A549 treated with CORT108297 at 1 μM for 4 hours (cell line): ENCODE measurements at places on chromosomes 16 and 17. TPM values are rescaled to one million over a fixed set of nuclear protein-coding genes. Genes with fewer than 3 reads are reported as not detected.

The TBC1D3B gene
- 2.4 to 5.3 TPM (median 2.9 TPM) in 5 replicates for total RNA-seq

The ZG16 gene
- total RNA-seq: not detected in 5 replicates

The TMIGD1 gene
- total RNA-seq: not detected in 5 replicates

The COA3 gene
- total RNA-seq: 123 to 146 TPM (median 132 TPM) in 5 replicates

The TNP2 gene
- total RNA-seq: not detected in 5 replicates

The FOXL1 gene
- total RNA-seq: 0.66 to 1.9 TPM (median 1.2 TPM) in 5 replicates

The CD300LF gene
- total RNA-seq: not detected in 5 replicates

The GDPD3 gene
- 1.2 to 3.0 TPM (median 1.8 TPM) in 5 replicates for total RNA-seq

The MXRA7 gene
- total RNA-seq: 58.7 to 67.8 TPM (median 65.0 TPM) in 5 replicates

The FMNL1 gene
- 36.8 to 42.9 TPM (median 38.4 TPM) in 5 replicates for total RNA-seq

The STAT5A gene
- total RNA-seq: 3.8 to 6.8 TPM (median 5.8 TPM) in 5 replicates

The CCDC92B gene
- 0.13 to 0.31 TPM (median 0.15 TPM) in 5 replicates for total RNA-seq

The DNAI2 gene
- 0.06 to 0.09 TPM in 2 of 5 replicates, not detected in the others for total RNA-seq

The ATP2C2 gene
- 0.04 to 0.10 TPM (median 0.07 TPM) in 4 of 5 replicates, not detected in the other for total RNA-seq

The TPPP3 gene
- total RNA-seq: 8.5 to 14.6 TPM (median 13.3 TPM) in 5 replicates

The AATK gene
- total RNA-seq: 0.23 to 0.66 TPM (median 0.60 TPM) in 5 replicates
